ENCODE measurements at places on chromosomes 12 and 14. TPM values are rescaled to one million over a fixed set of nuclear protein-coding genes. Genes with fewer than 3 reads are reported as not detected.

TAS2R42 gene
- not detected for total RNA-seq

FAM90A1 gene
- not detected for total RNA-seq

DEPDC4 gene
- 0.32 TPM for total RNA-seq

LBHD2 gene
- total RNA-seq, result not detected

ANKS1B gene
- total RNA-seq, result 0.19 TPM

SLC10A1 gene
- total RNA-seq, result not detected

TUBA1A gene
- total RNA-seq, result 608 TPM

FAM186B gene
- under 0.01 TPM for total RNA-seq

CARMIL3 gene
- not detected for total RNA-seq

VRTN gene
- total RNA-seq, result not detected

RFX4 gene
- total RNA-seq, result not detected

ADSS1 gene
- 5.9 TPM for total RNA-seq

COA8 gene
- total RNA-seq, result 16.2 TPM

TSHR gene
- total RNA-seq, result not detected

CCDC197 gene
- total RNA-seq, result not detected

SPRYD3 gene
- 18.6 TPM for total RNA-seq

CLEC1A gene
- total RNA-seq, result 28.0 TPM

NANOG gene
- not detected for total RNA-seq

HOXC4 gene
- not detected for total RNA-seq

NT5DC3 gene
- total RNA-seq, result 6.8 TPM

APOLD1 gene
- total RNA-seq, result 22.0 TPM

IGFBP6 gene
- total RNA-seq, result 44.7 TPM

KLRG1 gene
- total RNA-seq, result 0.25 TPM

MSI1 gene
- total RNA-seq, result not detected

PLXNC1 gene
- total RNA-seq, result 0.16 TPM

AMN gene
- total RNA-seq, result under 0.01 TPM

HCAR1 gene
- under 0.01 TPM for total RNA-seq

CIDEB gene
- 3.8 TPM for total RNA-seq

NRL gene
- total RNA-seq, result 0.82 TPM

DIO2 gene
- total RNA-seq, result 0.19 TPM

PCED1B gene
- 0.32 TPM for total RNA-seq

BATF gene
- total RNA-seq, result 0.16 TPM

PTPN21 gene
- total RNA-seq, result 13.5 TPM

OASL gene
- total RNA-seq, result 1.9 TPM

LPAR5 gene
- not detected for total RNA-seq
